Thoracic aorta (tissue), 2 donors: ENCODE measurements at places on chromosomes 2 and 18. TPM values are rescaled to one million over a fixed set of nuclear protein-coding genes. Genes with fewer than 3 reads are reported as not detected.

DNA sequence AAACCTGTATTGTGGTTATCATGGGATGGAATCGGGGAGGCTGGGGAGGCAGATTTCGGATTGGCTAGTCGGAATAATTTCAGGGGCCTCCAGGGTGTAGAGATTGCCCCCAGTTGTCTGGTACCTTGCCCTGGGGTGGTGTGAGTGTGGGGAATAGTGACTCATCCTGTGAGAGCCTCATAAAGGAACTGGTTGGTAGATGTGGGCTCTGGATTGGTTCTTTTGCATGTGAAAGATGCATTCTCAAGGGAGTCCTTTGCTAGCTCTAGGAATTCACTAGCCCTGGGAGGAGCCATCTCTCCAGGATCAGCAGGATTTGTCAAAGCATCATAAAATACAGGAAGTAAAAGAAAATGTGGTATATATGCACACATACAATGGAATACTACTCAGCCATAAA is 331.6 kb downstream of the SETBP1 start:
- H3K36me3 ChIP-seq = no peaks in the 10 kb centered on the region
- H3K4me1 ChIP-seq = peaks cover 45% of the 10 kb centered on the region
- no peak overlapping the region for H3K4me3 ChIP-seq
- H3K27me3 ChIP-seq = no peaks in the 10 kb centered on the region
- no peak overlapping the region for H3K27ac ChIP-seq

- no peak overlapping the region for H3K27ac ChIP-seq
- DNase-seq = no peak
Observed at GRCh38 chr2:143241403-143242088, 112.3 kb downstream of the ARHGAP15 start.

GRCh38 chr2:59737299-59737698 is 816.2 kb downstream of the BCL11A start:
- no peaks in the 10 kb centered on the region for H3K4me1 ChIP-seq
- no peak overlapping the region for H3K4me3 ChIP-seq
- no peaks in the 10 kb centered on the region for H3K36me3 ChIP-seq
- H3K27me3 ChIP-seq = no peaks in the 10 kb centered on the region

GRCh38 chr2:165745916-165746315 is 48.1 kb downstream of the GALNT3 start:
- no peak overlapping the region for H3K27ac ChIP-seq
- H3K4me3 ChIP-seq = no peak overlapping the region
- H3K4me1 ChIP-seq = peaks cover 7% of the 10 kb centered on the region
- DNase-seq = no peak
- H3K36me3 ChIP-seq = no peaks in the 10 kb centered on the region

- H3K4me3 ChIP-seq = no peak overlapping the region
- DNase-seq = no peak
- H3K36me3 ChIP-seq = peaks cover 68% of the 10 kb centered on the region
- H3K27ac ChIP-seq = no peak overlapping the region
Observed at GRCh38 chr2:216431531-216431856, 19.2 kb downstream of the SMARCAL1 start.

The CHCHD5 gene
- total RNA-seq = 8.3 TPM

The SCYGR2 gene
- total RNA-seq = not detected

DNA sequence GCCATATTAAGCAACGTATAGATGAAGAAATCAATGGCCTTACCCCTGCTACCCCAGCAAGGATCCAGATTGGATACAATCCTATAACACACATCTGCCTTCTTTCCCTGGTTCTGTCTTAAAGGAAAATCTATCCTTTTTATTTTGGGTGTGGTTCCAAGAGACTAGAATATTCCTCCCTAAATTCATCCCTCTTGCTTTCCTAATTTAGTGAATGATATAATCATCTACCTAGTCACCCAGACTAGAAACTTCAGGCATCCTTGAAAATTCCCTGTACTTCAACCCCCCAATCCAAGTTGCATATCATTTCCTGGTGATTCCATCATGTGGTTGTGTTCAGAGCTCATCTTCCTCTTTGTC is 35.1 kb upstream of the LPIN1 start:
- peak overlapping the region; percentile 78 for H3K27ac ChIP-seq
- no peak for DNase-seq
- H3K4me1 ChIP-seq = peaks cover 39% of the 10 kb centered on the region
- H3K36me3 ChIP-seq = no peaks in the 10 kb centered on the region

The COBLL1 gene
- total RNA-seq = 64.6 TPM

GRCh38 chr2:48145845-48146452 is 239.7 kb upstream of the FBXO11 start:
- H3K27me3 ChIP-seq = no peaks in the 10 kb centered on the region
- no peaks in the 10 kb centered on the region for H3K36me3 ChIP-seq
- H3K27ac ChIP-seq = no peak overlapping the region

GRCh38 chr2:59957504-59957903 is 596.0 kb downstream of the BCL11A start:
- DNase-seq = no peak
- H3K4me1 ChIP-seq = no peaks in the 10 kb centered on the region
- H3K27ac ChIP-seq = no peak overlapping the region
- no peaks in the 10 kb centered on the region for H3K27me3 ChIP-seq
- no peak overlapping the region for H3K4me3 ChIP-seq
- H3K36me3 ChIP-seq = no peaks in the 10 kb centered on the region

DNA sequence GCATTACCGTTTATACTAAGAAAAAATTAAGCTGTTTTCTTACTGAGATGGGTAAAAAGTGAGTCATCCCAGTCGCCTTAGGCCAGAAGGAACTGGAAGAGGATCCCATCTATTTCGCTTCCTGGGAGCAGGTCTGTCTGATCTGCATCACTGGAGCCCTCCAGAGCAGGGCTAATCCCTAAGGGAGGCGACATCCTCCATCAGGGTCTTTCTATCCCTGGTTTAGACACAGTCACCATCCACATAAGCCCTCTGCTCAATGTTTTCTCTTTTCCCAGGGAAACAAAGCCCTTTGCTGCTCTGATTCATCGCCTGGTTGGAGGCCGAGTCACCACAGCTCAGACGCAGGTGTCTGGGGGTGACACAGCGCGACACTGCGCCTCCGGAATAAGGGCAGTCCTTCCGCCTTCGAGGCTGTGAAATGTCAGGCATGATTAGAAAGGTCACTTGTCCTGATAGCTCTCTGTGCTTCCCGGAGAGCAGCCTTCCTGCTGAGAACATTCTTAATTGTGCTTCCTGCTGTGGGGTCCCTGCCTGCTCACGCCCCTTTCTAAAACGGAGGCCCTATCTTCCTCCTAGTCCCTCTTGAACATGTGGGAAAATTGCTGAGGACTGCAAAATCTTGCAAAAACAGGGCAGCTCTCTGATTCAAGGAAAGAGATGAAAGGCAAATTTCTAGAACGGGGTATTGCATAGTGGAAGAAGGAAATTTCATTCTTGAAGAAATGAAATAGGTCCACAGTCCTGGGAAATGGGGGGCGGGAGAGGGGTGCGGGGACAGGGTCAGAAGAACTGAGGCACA is 56.3 kb downstream of the MARCHF4 start:
- no peak overlapping the region for H3K27ac ChIP-seq
- H3K4me3 ChIP-seq = no peak overlapping the region
- no peaks in the 10 kb centered on the region for H3K27me3 ChIP-seq
- no peaks in the 10 kb centered on the region for H3K36me3 ChIP-seq
- H3K4me1 ChIP-seq = no peaks in the 10 kb centered on the region

The ATP6V1B1 gene
- 4.4 TPM for total RNA-seq
